ENCODE measurements at places on chromosomes 5 and 9. TPM values are rescaled to one million over a fixed set of nuclear protein-coding genes. Genes with fewer than 3 reads are reported as not detected.

ACOT12 gene
- not detected for total RNA-seq

DNA sequence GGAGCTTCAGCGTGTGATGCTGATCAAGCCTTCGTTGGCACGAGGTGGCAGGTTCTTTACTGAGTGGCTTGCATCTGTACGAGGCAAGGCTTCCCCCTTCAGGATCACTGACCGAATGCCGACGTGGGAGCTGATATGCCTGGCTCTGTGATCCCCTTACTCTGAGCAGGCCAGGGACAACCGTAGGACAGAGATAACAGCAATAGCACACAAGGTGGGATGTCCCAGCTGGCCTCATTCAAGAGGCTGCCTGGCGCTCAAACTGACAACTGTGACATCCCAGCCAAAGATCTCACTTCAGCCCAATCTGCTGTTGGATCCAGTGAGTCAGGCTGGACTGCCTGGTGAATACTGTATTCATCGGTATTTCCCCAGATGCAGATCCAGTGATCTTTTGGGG is 199.4 kb upstream of the PANK3 start:
- H3K27ac ChIP-seq: no peak overlapping the region
- no peaks in the 10 kb centered on the region for H3K27me3 ChIP-seq
- H3K36me3 ChIP-seq: no peaks in the 10 kb centered on the region

- H3K27ac ChIP-seq: no peak overlapping the region
- no peaks in the 10 kb centered on the region for H3K27me3 ChIP-seq
- no peak for DNase-seq
- no peak overlapping the region for H3K4me3 ChIP-seq
These were observed 553.0 kb upstream of the GRAMD2B start for GRCh38 chr5:125870256-125870655.

DNA sequence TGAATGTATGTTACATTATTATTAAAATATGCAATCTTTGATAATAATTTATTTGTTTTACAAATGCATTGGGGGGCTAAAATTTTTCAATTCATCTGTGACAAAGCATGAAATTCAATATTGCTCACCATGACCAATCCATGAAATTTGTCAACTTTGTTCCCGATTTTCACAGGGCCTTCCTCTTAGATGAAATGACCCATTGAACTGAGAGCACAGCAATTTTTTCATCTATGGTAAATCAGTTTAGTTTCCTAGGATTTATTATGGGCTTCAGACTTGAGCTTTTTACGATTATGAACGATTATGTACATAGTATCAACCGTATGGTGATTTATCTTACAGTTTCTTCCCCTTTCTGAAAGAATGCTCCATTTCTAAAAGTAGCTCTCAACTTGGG is 157.3 kb downstream of the KIAA0825 start:
- no peak overlapping the region for H3K4me3 ChIP-seq
- H3K27me3 ChIP-seq: no peaks in the 10 kb centered on the region
- no peaks in the 10 kb centered on the region for H3K36me3 ChIP-seq
- H3K27ac ChIP-seq: no peak overlapping the region
- DNase-seq: no peak
- H3K4me1 ChIP-seq: no peaks in the 10 kb centered on the region

DNA sequence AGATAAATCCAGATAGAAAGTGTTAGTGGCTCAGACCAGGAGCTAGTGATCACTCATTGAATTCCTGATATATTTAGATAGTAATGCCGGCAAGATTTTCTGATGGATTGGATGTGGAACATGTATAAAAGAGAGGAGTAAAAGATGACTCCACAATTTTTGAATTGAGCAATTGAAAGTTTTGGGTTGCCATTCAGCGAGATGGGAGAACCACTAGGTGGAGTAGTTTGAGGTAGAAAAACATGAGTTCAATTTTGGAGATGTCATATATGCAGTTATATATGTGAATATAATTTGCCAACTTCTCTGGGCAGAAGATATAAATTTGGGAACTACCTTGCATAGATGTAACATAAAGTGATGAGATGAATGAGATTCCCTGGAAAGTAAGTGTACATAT is 502.5 kb upstream of the SEMA6A start:
- H3K4me3 ChIP-seq: no peak overlapping the region
- no peak overlapping the region for H3K27ac ChIP-seq
- no peaks in the 10 kb centered on the region for H3K4me1 ChIP-seq
- DNase-seq: no peak
- H3K36me3 ChIP-seq: no peaks in the 10 kb centered on the region
- H3K27me3 ChIP-seq: no peaks in the 10 kb centered on the region

DNA sequence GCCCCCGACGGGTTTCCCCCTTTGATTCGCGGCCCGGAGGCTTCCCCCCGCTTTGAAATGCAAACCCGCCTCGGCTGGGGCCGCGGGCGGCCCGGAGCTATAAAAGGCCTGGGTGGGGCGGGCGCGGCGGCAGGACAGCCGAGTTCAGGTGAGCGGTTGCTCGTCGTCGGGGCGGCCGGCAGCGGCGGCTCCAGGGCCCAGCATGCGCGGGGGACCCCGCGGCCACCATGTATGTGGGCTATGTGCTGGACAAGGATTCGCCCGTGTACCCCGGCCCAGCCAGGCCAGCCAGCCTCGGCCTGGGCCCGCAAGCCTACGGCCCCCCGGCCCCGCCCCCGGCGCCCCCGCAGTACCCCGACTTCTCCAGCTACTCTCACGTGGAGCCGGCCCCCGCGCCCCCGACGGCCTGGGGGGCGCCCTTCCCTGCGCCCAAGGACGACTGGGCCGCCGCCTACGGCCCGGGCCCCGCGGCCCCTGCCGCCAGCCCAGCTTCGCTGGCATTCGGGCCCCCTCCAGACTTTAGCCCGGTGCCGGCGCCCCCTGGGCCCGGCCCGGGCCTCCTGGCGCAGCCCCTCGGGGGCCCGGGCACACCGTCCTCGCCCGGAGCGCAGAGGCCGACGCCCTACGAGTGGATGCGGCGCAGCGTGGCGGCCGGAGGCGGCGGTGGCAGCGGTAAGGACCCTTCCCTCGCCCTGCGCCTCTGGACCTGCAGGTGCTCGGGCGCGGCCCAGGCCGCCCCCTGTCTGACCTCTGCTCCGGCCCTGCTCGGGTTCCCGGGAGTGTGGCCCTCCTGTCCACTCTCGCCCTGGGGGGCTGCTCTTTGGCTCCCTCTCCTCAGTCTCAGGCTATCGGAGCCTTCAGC is at the start of gene CDX1:
TSS of gene CDX1 (plus strand) at position 129 of the 862 bp plus-strand sequence. CDS start at position 228, 99 bp downstream.
- no peaks in the 10 kb centered on the region for H3K27me3 ChIP-seq
- DNase-seq: no peak
- no peaks in the 10 kb centered on the region for H3K4me1 ChIP-seq
- no peak within 1 kb of the TSS for H3K27ac ChIP-seq
- no peak within 1 kb of the TSS for H3K4me3 ChIP-seq

TIMD4 gene
- 5.1 TPM for total RNA-seq

FAM200C gene
- not detected for total RNA-seq

DNA sequence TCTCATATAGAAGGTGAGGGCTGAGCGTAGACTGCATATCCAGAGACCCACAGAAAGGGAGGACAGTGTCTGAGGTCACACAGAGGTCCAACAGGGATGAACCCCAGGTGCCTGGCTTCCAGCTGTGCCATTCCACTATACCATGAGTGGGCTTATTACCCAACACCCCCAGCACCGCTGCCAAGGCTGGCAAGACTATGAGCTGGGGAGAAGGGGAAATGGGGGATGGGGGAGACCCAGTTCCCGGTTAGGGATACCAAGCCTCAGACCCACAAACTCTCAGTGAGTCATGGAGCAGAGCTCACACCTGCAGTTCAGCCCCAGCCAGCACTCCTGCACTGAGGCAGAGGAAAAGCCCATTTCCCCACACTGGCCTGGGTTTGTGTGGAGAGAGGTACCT is 106.4 kb downstream of the PSD2 start:
- no peak for DNase-seq
- H3K27ac ChIP-seq: no peak overlapping the region
- peaks cover 8% of the 10 kb centered on the region for H3K4me1 ChIP-seq
- no peaks in the 10 kb centered on the region for H3K36me3 ChIP-seq
- peaks cover 26% of the 10 kb centered on the region for H3K27me3 ChIP-seq

- no peaks in the 10 kb centered on the region for H3K36me3 ChIP-seq
- no peaks in the 10 kb centered on the region for H3K27me3 ChIP-seq
These were observed 592.4 kb downstream of the KIF4B start for GRCh38 chr5:155605920-155606319.

FOXD4L6 gene
- total RNA-seq: not detected

Measured in CD4-positive, CD25-positive, alpha-beta regulatory T cell (primary cell).